Tongue (tissue), 3 donors: ENCODE measurements at places on chromosomes 4 and X.

DNA sequence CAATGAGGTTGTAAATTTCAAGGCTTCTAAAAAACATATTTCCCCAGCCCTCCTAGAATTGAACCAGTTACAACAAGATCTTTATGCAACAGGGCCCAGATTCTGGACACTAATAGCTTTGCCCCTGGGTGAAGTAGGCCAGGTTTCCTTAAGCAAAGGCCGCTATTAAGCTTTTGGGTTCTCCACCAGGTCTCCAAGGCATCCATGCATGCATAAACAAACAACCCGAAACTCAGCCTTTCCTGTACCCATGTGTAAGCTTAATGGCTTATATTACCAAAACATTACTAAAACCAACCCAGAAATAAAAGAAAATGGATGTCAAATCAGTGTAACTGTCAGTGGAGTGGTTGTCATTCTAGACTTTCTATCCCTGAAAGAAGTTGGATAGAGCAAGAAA lies 137.1 kb downstream of the ARHGAP6 start:
- no peak for DNase-seq

DNA sequence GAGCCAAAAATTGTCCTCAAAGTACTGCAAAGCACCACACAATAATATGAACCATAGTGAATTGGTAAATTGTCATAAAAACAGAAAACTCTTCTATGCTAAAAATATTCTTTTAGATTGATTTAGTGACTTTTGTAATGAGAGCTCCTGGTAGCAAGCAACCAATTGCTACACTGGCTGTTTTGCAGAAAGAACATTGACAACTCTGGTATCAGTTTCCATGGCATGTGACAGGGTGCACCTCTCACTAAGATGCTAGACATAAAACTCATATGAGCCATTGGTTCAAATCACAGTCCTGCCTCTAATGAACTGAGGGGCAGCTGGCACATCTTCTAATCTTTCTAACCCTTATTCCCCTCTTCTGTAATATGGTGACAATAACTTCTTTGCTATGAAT lies 212.2 kb downstream of the HS3ST1 start:
- DNase-seq, result no peak

DNA sequence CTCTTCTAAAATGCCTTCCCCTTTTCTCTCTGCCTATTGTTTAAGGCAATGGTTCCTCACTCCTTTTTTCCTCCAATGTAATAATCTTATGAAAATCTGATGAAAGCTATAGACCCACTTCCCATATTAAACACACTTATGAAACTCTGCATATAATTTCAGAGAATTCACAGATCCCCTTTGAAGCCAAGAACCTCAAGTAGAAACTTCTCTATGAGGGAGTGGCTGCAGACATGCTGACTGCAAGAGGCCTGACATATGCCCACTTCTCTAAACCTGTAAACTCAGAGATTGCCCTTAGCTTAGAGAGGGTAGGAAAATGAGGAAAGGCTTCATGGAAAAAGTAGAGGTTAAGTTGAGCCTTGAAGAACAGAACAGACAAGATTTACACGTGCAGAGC lies 37.6 kb downstream of the TAB3 start:
- no peak for DNase-seq

DNA sequence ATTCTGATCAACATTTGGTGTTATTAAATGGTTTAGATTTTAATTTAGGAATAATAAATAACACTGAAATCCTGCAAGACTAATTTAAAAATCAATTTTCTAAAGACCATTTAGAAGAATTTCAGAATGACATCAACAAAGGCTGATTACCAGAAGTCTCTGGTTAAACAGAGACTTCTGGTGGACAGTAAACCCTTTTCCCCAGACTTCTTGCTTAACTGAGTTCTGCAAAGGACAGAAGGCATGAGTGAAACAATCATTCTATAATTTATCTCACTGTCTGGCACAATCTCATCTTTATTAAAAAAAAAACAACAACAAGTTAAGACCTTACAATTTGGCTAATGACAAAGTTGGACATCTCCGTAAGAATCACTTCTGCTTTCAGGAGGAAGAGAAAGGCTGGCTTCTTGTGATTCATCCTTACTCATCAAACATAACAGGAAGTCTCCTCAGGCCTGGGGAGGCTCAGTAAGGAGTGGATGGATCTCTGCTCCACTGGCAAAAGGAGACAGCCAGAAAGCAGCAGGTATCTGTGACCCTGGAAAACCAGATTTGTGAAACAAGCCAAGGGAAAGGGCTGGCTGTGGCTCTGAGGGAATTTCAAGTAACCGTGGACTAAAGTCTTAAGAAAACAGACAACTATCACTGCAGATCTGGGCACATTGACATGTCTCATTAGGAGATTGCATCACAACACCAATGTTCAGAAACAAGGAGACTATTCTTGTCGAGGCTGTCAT lies 908 bp upstream of the TLR6 start:
- no peak for DNase-seq

DNA sequence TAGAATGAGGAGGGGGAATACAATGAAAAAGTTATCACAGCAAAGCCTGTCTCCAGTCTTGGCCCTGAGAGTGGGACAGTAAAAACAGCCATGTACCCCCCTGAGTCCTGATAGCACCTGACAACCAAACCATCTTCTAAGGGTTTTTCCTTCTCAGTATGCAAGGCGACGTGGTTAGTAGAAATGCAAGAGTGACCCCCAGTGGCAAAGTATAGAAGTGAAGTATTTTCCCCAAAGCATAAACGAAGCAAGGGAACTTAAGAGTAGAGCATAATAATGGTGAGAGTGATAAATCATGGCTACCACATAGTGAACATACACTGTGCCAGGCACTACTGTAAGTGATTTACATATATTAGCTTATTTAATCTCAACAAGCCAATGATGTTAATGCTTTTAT lies 52.8 kb downstream of the FAM47C start:
- peak; percentile 32 for DNase-seq

- DNase-seq, result no peak
Measured at GRCh38 chrX:148632444-148632843, 132.0 kb downstream of the AFF2 start.

- DNase-seq, result no peak
Measured at GRCh38 chr4:41256131-41256739, 493 bp upstream of the UCHL1 start.

DNA sequence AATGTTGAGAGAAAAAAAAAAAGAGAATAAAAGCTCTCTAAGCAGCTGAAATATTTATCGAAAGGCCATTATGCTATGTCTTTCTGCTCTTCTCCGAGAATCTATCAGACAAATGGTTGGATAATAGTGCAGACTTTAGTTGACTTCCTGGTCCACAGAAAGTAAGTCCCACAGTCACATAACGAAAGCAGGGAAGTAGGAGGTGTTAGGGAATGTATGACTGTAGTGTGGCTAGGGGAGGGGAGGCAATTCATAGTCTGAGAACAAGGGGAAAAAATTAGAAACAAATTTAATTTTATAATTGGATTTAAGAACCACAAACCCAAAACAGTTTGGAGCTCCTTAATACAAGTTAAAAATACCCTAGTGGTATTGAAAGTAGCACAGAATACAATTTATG lies 79.7 kb upstream of the VEGFC start:
- DNase-seq, result no peak
